ENCODE measurements at places on chromosomes 5 and 9. TPM values are rescaled to one million over a fixed set of nuclear protein-coding genes. Genes with fewer than 3 reads are reported as not detected.

- no peaks in the 10 kb centered on the region for H3K27me3 ChIP-seq
- DNase-seq: no peak
- no peak overlapping the region for H3K27ac ChIP-seq
- H3K4me1 ChIP-seq: no peaks in the 10 kb centered on the region
- peaks cover 9% of the 10 kb centered on the region for H3K36me3 ChIP-seq
These were observed 10.6 kb downstream of the DELE1 start for GRCh38 chr5:141934099-141934844.

- peak overlapping the region; percentile 59 for H3K27ac ChIP-seq
- peaks cover 59% of the 10 kb centered on the region for H3K4me1 ChIP-seq
- peaks cover 60% of the 10 kb centered on the region for H3K27me3 ChIP-seq
- no peaks in the 10 kb centered on the region for H3K36me3 ChIP-seq
- peak overlapping the region; percentile 10 for H3K4me3 ChIP-seq
These were observed 42.8 kb upstream of the PSD2 start for GRCh38 chr5:139752506-139753473.

STK32A gene
- 0.61 TPM for total RNA-seq

DNA sequence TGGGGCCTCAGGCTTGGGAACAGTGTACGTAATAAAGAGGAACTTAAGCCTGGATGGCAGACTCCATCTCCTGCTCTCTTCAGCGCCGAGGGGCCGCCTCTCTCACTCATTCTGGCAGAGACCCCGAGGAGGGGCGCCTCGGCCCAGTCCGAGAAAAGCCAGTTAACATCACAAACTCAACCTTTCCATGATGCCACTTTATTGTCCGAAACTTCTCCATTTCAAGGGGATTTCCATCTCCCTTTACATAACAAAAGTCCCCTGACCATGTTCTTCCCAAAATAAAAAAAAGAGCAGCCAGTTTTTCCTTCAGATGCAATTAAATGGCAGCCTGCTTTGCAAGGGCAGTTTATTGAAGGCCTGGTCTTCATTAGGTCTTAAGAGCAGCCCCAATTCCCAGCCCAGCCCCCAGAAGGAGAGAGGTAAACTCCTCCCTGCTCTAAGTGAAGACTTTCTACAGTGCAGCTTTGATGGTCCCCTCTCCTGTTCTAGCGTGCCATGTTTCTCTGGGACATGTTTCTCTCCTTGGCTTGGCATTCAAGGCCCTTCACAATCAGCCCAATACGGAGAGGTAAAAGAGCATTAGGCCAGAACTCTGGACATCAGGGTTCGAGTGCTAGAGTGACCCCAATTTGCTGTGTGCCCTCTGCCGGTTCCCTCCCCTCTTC is 19.5 kb upstream of the RAB14 start:
- DNase-seq: no peak
- no peaks in the 10 kb centered on the region for H3K27me3 ChIP-seq
- no peak overlapping the region for H3K27ac ChIP-seq
- H3K4me3 ChIP-seq: no peak overlapping the region
- peaks cover 23% of the 10 kb centered on the region for H3K4me1 ChIP-seq

DNA sequence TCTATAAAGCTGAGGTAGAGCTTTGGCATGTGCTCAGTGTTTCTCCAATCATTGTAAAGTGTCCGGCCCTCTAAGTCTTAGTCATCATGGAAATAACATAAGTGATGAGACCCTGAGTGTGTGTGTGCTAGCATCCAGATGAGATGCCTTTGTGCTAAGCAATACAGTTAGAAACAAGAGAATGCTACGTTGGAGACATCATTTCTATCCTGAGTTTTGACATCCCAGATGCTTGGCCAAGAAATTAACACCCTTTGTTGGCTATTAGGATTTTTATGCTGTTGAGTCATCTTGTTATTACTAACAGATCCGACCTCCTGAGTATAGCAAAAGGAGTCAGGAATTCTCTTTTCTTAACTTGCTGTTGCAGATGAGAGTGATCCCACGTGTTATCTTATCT is 508.0 kb downstream of the GADD45G start:
- no peaks in the 10 kb centered on the region for H3K36me3 ChIP-seq
- H3K27ac ChIP-seq: no peak overlapping the region
- H3K4me1 ChIP-seq: peaks cover 6% of the 10 kb centered on the region
- DNase-seq: no peak

ANGPTL2 gene
- 17.9 TPM for total RNA-seq

- H3K27ac ChIP-seq: no peak overlapping the region
- H3K4me3 ChIP-seq: no peak overlapping the region
- H3K4me1 ChIP-seq: no peaks in the 10 kb centered on the region
- no peaks in the 10 kb centered on the region for H3K27me3 ChIP-seq
- H3K36me3 ChIP-seq: no peaks in the 10 kb centered on the region
These were observed 7.8 kb downstream of the XRCC4 start for GRCh38 chr5:83085106-83085505.

- no peak overlapping the region for H3K4me3 ChIP-seq
- H3K27me3 ChIP-seq: peaks cover 4% of the 10 kb centered on the region
- no peaks in the 10 kb centered on the region for H3K36me3 ChIP-seq
- peaks cover 3% of the 10 kb centered on the region for H3K4me1 ChIP-seq
- no peak overlapping the region for H3K27ac ChIP-seq
These were observed 92.1 kb downstream of the SYK start for GRCh38 chr9:90893706-90894105.
